ENCODE measurements at places on chromosomes 6 and 20. TPM values are rescaled to one million over a fixed set of nuclear protein-coding genes. Genes with fewer than 3 reads are reported as not detected.

DNA sequence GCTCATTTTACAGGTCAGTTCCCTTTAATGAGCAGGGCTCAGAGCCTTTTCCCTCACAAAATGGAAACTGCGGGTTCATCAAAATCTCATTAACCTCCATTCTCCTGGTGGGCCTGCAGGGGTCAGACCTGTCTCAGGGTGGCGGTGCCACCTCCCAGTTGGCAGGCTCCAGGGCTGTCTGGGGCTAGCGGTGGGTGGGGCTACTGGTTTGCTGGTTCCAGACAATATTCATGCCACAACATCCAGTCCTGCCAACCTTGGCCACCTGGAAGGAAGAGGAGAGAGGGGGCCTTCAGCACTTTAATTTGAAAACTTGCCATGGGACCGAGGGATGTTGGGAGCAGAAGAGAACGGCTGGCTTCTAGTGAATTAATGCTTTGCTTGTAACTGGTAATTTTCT lies 41.9 kb upstream of the CTNNBL1 start:
- H3K27me3 ChIP-seq = no peaks in the 10 kb centered on the region
- no peak for DNase-seq
- no peaks in the 10 kb centered on the region for H3K36me3 ChIP-seq
- H3K4me1 ChIP-seq = no peaks in the 10 kb centered on the region
- no peak overlapping the region for H3K4me3 ChIP-seq
- H3K27ac ChIP-seq = no peak overlapping the region

DNA sequence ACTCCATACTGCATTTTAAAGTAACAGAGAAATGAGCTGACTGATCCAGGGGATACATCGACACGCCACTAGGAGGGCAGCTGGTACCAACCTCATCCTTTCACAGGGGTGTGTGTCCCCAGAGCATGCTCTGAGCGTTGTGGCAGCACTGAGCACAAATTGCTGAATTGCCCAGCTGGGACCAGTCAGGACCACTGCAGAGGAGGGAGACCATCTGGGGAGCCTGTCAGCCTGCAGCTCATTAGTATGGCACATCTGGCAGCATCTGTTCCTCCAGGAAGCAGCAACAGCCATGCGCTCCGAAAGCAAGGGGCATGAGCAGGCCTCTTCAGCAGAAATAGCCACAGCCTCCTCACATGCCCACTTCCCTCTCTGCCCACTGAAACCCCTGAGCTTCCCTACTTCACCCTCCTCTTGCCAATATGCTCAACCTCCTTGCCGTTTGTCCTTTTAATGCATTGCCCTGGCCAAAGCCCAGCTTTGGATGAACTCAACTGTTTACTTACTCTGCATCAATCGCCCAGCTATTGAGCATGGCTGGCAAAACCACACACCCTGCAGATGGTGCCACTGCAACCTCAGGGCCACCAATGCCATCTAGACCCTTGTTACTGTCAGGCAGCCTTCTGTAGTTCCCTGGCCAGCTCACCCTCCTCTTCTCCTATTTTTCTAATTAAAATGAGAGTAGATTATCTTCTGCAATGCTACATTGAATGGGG lies 77.6 kb upstream of the NEDD9 start:
- H3K4me3 ChIP-seq = no peak overlapping the region
- no peak for DNase-seq
- H3K4me1 ChIP-seq = no peaks in the 10 kb centered on the region
- no peaks in the 10 kb centered on the region for H3K27me3 ChIP-seq
- no peaks in the 10 kb centered on the region for H3K36me3 ChIP-seq

DNA sequence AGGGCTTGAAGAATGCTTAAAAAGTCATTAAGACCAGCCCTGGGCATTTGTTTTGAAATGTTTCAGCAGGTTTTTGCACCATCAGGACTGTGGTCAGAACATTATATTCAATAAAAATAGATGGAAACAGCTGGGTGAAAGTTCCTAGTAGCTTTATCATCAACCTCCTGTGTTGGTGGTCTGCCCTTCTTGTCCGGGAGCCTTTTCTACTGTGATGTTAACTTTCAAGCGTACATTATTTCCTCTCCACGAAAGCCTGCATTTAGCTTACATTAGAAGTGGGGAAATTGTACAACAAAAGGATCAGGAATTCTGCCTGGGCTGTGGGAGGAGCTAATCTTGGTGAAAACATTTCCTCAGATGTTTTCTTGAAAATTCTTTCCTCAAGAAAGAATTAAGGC lies 71.1 kb downstream of the LAMA4 start:
- no peaks in the 10 kb centered on the region for H3K4me1 ChIP-seq
- H3K27me3 ChIP-seq = no peaks in the 10 kb centered on the region
- no peak overlapping the region for H3K27ac ChIP-seq
- H3K4me3 ChIP-seq = no peak overlapping the region

- no peak overlapping the region for H3K4me3 ChIP-seq
- H3K27ac ChIP-seq = no peak overlapping the region
- H3K4me1 ChIP-seq = no peaks in the 10 kb centered on the region
- no peak for DNase-seq
- no peaks in the 10 kb centered on the region for H3K36me3 ChIP-seq
- no peaks in the 10 kb centered on the region for H3K27me3 ChIP-seq
Measured at GRCh38 chr6:148990403-148990802, 243.6 kb downstream of the UST start.

DNA sequence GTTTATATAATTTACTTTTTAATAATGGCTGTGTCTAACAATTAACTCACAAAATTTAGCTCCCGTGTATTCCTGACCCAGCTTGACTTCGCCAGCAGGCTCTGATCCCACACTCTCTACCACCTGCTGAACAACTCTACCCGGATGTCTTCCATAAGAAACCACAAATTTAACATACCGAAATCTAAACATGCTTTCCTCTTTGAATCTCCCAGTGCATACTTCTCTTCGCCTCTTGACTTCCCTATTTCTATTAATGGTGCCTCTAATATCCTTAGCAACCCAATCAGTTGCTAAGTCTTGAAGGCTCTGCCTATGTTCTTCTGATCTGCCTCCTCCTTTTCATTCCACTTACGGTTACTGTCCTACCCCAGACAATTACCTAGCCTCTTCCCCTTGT lies 4.6 kb upstream of the MYB start:
- no peak overlapping the region for H3K27ac ChIP-seq
- no peak for DNase-seq
- no peak overlapping the region for H3K4me3 ChIP-seq
- no peaks in the 10 kb centered on the region for H3K36me3 ChIP-seq
- H3K4me1 ChIP-seq = no peaks in the 10 kb centered on the region
- H3K27me3 ChIP-seq = no peaks in the 10 kb centered on the region

DNA sequence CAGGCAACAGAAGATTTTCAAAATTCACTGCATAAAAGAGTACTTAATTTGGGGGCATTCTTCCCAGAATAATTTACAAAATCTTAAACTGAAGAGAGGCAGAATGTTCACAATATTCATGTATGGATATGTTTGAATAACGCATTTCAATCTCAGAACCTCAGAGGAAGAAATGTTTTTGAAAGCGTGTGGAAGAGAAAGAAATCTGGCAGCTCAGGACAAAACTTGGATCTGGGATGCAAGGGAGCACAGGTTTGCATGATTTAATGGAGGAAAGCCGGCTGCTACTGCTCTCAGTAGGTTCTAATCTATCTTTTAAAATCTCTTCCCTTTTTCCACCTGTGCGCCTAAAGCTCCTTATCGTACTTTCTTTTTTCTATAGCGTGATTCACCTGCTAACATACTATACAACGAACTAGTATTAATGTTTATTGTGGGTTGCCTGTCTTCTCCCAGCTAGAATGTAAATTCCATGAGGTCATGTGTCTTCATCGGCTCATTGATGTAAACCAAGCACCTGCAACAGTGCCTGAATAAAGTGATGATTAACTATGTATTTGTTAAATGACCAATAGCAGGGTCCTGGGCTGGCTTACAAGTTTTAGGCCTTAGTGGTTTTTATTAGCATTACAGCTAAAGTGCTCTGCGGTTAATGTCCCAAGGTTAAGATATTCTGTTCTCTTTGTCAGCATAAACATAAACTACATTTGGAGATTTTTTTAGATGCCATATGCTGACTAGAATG lies 15.3 kb downstream of the PRL start:
- no peak overlapping the region for H3K27ac ChIP-seq
- no peaks in the 10 kb centered on the region for H3K27me3 ChIP-seq
- no peak for DNase-seq
- H3K4me3 ChIP-seq = no peak overlapping the region
- no peaks in the 10 kb centered on the region for H3K4me1 ChIP-seq
- H3K36me3 ChIP-seq = no peaks in the 10 kb centered on the region

PBOV1 gene
- not detected for total RNA-seq

Data from gastrocnemius medialis (tissue), 4 donors.